CD8-positive, alpha-beta T cell (primary cell): ENCODE measurements at places on chromosomes 4 and X.

DNA sequence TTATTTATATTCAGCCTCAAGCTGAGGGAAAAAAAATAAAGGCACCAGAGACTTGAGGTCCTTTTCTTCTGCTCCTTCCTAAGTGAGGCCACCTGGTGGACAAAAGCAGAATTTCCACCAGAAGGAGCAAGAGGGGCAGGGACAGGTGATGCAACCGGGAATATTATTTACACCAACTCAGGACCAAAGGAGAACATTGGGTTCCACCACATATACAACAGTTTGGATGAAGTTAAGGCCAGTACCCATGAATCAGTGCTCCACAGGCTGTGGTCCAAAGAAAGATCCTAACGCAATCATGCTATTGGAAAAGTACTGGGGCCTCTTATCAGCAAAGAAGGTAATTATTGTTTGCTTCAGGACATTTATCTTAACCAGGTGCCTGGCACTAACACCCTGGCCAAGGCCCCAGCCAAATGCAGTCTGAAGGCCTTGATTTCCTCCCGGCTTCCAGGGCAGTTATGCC, 57.4 kb downstream of the TSC22D3 start:
- DNase-seq = peak; percentile 70

DNA sequence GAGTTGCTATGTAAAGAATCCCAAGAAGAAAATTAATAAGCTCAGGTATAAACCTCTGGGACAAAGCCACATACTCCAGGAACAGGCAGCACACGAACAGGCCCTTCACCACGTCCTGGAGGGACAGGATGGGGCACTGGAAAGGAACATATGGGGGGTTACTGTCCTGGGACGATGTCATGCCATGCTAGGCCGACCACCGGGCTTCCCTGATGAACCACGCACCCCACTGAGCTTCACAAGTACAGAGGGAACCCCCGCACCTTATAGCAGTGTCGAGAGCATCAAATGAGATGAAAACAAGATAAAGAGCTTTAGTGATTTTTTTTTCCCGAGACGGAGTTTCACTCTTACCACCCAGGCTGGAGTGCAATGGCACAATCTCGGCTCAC, 19.1 kb downstream of the NOP14 start:
- DNase-seq = no peak

- DNase-seq = no peak
These were observed 26.2 kb upstream of the VEGFD start for GRCh38 chrX:15410430-15410829.

GRCh38 chr4:8745826-8746225, 125.8 kb downstream of the HMX1 start:
- no peak for DNase-seq

DNA sequence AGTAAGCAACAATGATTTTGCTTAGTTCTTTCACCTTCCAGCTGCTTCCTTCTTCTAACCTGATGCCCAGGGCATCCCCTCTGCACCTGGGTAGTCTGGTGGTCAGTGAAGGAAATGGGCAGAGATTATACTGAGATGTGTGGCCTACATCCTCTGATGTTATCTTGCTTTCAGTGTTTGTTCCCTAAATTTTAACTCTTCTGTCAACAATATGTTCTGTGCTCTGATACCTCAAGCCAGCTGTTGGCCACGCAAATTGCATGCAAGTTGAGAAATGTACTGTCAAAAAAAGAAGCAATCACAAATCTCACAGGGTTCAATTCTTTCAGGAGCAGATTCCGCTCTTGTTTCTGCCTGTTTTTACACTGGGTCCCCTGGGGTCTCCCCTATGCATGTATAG, 73.8 kb downstream of the FBXW7 start:
- no peak for DNase-seq

- DNase-seq = no peak
These were observed 18.4 kb downstream of the SNX25 start for GRCh38 chr4:185227713-185228278.

- DNase-seq = no peak
These were observed 926 bp downstream of the NDP start for GRCh38 chrX:43971966-43972961.
